ENCODE measurements at places on chromosomes 16 and 17.
A peak's percentile ranks its signal among the peaks of the same experiment; 100 is the strongest.

DNA sequence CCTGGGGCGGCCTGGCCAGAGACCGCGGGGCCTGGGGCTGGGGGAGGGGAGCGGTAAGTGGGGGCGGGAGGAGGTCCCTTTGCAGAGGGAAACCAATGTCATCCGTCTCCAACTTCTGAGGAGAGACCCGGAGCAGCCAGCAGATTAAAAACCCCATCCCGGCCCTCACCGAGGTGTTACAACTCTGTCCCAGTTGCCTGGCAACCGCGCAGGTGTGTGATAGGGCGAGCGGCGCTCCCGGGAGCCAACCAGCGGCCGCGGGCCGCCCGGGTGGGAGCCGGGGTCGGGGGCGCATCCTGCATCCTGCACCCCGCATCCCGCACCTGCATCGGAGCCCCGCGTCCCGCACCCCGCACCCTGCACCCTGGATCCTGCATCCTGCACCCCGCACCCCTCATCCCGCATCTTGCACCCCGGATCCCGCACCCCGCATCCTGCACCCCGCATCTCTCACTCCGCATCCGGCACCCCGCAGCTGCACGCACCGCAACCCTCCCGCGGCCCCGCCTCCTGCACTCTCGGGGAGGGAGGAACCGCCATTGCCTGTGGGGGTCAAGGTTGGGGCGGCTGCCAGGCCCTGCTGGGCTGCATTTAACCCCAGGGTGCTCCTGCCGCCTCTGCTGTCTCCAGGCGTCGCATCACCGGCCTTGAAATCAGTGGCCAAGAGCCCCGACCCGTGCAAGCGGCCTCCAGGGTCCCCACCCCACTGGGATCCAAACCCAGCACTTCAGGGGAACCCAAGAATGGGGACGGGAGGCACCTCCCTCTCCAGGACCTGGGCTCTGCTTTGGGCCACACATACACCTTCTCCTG lies 47.3 kb downstream of the RTN4RL1 start:
- DNase-seq, result no peak

GRCh38 chr16:81694494-81695280 lies 84.4 kb upstream of the PLCG2 start:
- DNase-seq, result peak; percentile 28

- DNase-seq, result no peak
Observed at GRCh38 chr16:14043278-14043677, 27.8 kb upstream of the MRTFB start.

GRCh38 chr17:17712268-17712924 lies 31.1 kb downstream of the RAI1 start:
- DNase-seq, result peak; percentile 50

GRCh38 chr16:20761175-20761574 lies 2.6 kb upstream of the ACSM3 start:
- no peak for DNase-seq

DNA sequence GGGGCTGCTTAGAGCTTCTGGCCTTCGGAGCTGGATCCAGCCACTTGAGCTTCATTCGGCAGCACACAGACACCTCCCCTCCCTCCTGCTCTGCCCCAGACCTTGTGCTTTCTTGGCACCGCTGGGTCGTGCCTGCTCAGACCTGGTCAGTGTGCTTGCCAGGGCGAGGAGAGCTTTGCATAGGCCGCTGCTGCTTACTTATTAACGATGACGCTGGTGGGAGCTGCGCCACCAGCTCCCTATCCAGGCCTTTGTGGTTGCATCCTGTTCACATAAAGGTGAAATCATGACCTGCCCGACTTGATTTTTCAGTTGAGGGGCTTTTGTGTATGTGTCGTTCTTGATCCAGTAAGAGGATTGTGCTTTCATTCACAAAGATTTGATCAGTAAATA lies 101.1 kb downstream of the MSI2 start:
- no peak for DNase-seq

DNA sequence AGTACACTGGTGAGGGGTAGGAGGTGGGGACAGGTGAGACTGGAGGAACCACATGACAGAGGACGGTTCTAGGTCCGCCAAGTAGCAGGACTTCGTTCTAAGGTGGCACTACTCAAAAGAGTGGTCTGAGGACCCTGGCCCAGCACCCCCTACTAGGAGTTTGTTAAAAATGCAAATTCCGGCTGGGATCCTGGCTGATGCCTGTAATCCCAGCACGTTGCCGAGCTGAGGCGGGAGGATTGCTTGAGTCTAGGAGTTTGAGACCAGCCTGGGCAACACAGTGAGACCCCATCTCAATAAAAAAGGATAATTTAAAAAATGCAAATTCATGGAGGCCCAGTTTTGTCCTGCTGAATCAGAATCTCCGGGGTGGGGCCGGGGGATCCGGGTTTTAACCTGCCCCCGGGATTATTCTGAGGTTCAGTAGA lies 59.1 kb downstream of the WSB1 start:
- no peak for DNase-seq

DNA sequence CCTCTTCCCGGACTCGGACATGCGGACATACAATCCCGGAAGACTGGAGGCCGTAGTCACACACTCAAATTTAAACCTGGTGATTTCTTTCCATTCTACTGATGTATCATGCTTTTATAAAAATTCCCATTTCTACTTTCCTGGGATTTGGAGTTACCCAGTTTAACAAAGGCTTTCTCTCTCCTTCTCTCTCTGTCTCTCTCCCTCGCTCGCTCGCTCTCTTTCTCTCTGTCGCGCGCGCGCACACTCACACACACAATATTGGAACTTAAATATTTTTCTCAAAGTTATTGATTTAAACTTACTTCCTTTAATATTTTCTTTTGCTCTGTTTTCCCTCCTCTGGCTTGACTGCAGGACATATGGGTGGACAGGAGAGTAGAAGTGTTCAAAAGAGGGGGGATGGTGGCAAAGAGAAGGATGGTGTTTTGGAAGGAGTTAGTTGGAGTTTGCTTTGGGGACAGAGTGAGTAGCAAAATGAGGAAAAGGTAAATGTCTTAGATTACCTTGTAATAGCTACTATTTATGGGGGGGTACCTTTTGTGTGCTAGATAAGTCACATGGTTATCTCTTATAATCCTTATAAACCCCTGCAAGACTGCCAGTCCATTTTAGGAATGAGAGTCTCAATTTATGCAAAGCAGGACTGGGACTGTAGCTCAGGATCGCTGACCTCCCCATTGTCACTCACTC lies 878 bp upstream of the TRIM25 start:
- DNase-seq, result peak; percentile 49

GRCh38 chr17:81020443-81020766 lies 14.5 kb upstream of the BAIAP2 start:
- no peak for DNase-seq

DNA sequence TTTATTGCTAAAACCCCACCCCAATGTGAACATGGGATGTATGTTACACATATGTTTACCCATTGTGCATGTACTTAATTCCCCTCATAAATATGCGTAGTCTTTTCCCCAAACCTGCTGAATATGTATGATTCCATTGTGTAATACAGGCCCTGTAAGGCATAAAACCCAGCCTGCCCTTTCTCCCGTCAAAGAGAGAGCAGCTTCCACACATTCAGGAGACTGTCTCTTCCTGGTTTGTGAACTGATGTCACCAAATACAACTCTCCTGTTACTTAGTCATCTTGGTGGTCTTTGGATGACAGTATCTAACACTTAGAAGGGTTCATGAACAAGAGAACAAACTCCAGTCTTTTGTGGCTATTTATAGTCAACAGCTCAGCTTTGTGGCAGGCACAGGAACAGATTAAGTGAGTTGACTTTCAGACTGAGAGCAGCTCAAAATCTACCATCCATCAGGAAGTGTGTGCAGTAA lies 24.7 kb upstream of the TMC7 start:
- no peak for DNase-seq

DNA sequence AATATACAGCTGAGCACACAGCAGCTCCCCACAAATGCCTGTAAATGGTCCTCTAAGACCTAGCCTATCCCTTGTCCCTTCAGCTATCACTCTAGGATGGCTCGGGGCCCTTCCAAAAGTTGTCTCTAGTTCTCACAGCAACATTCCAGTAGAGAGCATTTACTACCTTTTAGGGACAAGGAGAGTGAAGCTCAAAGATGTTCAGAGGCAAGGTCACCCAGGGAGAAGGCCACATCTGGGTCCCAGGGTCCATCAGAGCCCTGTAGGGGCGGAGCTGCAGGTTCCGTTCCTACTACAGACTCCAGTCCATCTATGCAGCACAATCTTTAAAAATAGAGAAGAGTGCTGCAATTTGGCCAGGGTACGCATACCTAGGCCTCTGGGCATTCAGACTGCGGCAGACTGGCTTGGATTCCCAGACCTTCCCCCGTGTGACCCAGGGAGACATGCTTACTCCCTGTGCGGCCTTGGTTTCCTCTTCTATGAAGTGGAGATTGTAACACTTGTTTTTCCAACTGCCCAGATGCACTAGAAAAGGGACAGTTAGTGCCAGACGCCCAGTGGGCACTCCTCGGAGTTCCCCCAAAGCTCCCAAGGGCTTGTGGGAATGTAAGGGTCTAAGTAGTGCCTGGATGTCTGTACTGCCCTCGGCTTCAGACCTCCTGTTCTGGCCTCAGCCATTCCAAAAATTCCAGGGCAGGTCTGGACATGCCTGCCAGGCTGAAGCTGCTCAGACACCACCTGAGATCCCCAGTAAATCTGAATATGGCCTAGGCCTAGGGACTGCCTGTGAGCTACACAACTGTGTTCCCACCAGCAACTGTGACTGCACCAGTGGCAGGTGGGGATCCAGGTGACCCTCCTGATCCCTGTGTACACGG lies 2.5 kb downstream of the SLC12A4 start:
- DNase-seq, result no peak

DNA sequence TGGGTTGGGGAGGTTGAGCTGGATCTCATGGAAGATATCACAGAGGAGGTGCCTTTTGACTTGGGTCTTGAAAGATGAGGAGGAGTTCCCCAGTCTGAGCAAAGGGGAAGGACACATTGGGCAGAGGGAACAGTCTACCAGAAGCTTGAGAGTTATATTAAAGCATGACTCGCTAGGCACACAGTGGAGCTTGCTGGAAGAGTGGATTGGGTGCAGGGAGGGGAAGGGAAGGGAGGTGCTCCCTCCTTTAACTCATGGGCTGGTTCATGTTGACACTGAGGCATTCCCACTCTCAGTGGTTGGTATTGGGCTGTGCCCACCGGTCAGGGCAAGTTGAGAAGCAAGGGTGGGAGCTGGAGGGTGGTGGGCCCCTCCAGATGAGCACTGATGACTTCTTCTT lies 5.9 kb downstream of the TMEM98 start:
- DNase-seq, result no peak

DNA sequence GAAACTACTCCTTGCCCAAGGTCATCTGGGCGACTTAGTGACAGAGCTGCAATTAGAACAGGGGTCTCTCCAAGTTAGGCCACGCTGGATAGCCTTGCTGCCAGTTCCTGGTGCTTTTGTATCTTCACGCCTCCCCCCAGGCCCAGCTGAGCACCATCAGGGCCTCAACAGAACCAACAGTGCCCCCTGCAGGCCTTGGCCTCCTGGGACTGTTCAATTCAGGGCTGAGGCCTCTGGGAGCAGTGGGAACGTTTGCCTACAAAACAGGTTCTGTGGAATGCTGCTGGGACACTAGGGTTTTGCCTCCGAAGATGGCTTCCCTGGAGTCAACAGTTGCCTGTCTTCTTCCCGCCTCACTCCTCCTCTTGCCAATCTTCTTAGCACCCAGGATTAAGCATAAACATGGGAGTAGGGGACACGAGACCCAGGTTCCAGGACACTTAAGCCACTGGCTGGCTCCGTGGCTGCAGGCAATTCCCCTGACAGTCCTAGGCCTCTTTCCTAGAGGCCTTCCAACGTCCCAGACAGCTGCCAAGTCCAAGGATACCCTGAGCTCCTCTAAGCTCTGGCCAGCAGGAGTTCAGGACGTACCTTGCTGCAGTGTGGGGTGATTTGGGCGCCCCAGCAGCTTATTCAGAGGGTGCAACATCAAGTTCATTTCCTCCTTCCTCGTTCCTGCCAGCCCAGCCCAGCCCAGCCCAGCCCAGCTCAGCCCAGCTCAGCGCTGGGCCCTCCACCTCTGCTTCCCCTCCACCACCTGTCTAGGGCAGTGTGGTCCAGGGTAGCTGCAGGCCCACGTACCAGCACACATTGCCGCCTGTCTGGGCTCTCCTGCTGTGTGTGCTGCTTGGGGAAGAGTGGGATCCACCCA lies 246.6 kb upstream of the RPL38 start:
- DNase-seq, result peak; percentile 71

DNA sequence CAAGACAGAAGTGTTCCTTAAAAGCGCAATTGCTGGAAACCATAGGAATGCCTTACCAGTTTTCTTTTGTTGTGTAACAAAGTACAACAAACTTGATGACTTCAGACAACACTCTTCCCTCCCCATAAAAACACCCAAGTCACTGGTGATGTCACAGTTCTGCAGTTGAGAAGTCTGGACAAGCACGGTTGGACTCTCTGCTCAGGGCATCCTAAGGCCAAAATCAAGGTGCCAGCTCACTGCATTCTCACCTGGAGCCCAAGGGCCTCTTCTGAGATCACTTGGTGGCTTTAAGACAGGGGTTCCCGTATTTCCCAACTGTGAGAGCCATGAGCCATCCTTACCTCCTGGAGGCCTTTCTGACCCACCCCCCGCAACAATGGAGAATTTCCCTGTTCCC lies 45.6 kb upstream of the MEAK7 start:
- no peak for DNase-seq

GRCh38 chr17:10062691-10063385 lies 135.6 kb downstream of the GAS7 start:
- peak; percentile 14 for DNase-seq

DNA sequence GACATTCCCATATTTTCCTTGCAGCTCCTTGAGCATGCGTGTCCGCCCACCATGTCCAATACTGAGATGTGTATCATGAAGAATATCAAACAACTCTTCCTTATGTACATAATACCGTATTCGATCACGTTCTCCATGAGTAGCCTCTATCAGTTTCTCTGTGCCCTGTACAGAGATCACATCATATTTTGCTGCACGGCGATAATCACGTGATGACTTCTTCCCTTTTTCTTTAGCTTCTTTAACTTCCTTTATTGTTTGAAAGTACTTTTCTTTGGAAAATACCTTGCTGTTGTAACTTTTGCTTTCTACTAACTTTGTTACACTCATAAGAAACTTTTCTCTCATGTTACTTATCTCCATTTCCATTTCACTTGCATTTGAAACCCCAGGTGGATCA lies 6.6 kb downstream of the KRABD2 start:
- DNase-seq, result peak; percentile 39

DNA sequence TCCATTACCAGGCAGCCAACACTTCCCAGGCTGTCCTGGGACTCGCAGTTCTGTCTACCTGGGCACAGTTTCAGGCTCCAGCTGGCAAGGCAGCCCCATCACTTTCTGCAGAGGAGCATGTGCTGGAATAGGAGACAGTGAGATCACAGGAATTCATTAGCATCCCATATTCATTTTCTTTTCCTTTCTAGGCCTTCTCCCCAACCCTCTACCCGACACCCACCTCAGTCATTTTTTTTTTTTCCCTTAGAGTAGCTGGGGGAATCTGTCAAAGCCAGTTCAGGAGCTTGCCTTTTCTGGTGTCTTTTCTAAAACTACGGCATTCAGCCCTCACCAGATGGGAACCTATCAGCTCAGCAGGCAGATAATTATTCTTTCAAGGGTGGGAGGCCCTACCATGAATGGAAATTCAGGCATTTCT lies 42.4 kb upstream of the FBXO47 start:
- no peak for DNase-seq

- no peak for DNase-seq
Observed at GRCh38 chr16:6111390-6111789, 1013.8 kb upstream of the EEF2KMT start.
